Activated CD4-positive, alpha-beta memory T cell treated with anti-CD3 and anti-CD28 coated beads for 36 hours (primary cell): ENCODE measurements at places on chromosomes 7 and 10. TPM values are rescaled to one million over a fixed set of nuclear protein-coding genes. Genes with fewer than 3 reads are reported as not detected.

The CPA1 gene
- total RNA-seq: not detected

The HOXA4 gene
- not detected for total RNA-seq

The ZNF727 gene
- total RNA-seq: not detected

The WNT8B gene
- total RNA-seq: 0.46 TPM

The SUGCT gene
- 0.76 TPM for total RNA-seq

The CYP2W1 gene
- total RNA-seq: not detected

The CUL1 gene
- 64.7 TPM for total RNA-seq

The ZP3 gene
- 19.4 TPM for total RNA-seq

The PLXNA4 gene
- total RNA-seq: 0.24 TPM

The ZC3HAV1 gene
- 99.6 TPM for total RNA-seq

The FLNC gene
- not detected for total RNA-seq

The VWA2 gene
- 0.07 TPM for total RNA-seq

The MALRD1 gene
- total RNA-seq: not detected

The SMKR1 gene
- 2.0 TPM for total RNA-seq

The SLC26A3 gene
- total RNA-seq: not detected

The CPA5 gene
- 0.15 TPM for total RNA-seq

The HDAC9 gene
- 1.1 TPM for total RNA-seq

The PPP1R3A gene
- not detected for total RNA-seq

The LRRC4 gene
- 0.74 TPM for total RNA-seq

The RBM48 gene
- 14.0 TPM for total RNA-seq

The TFPI2 gene
- total RNA-seq: not detected

The GPNMB gene
- total RNA-seq: 0.43 TPM

The STEAP4 gene
- total RNA-seq: not detected

The HYAL4 gene
- not detected for total RNA-seq

The MAGI2 gene
- 0.17 TPM for total RNA-seq

The CPA4 gene
- total RNA-seq: 0.45 TPM

The EPHA1 gene
- 2.9 TPM for total RNA-seq

The HMX3 gene
- 0.24 TPM for total RNA-seq

The ZNF862 gene
- total RNA-seq: 21.4 TPM

The PRTFDC1 gene
- total RNA-seq: 0.41 TPM

The ASAH2 gene
- 3.3 TPM for total RNA-seq

The TRIM24 gene
- total RNA-seq: 13.6 TPM

The CABCOCO1 gene
- total RNA-seq: not detected

The PRRT4 gene
- total RNA-seq: 0.10 TPM

The EPHB6 gene
- total RNA-seq: 9.5 TPM

The CCSER2 gene
- 69.8 TPM for total RNA-seq

The WASHC2A gene
- 22.2 TPM for total RNA-seq

The SMARCD3 gene
- total RNA-seq: 4.4 TPM

The PTF1A gene
- not detected for total RNA-seq

The FXYD4 gene
- not detected for total RNA-seq

The TECPR1 gene
- total RNA-seq: 35.3 TPM

The PPP3CB gene
- 48.4 TPM for total RNA-seq

The LOXL4 gene
- not detected for total RNA-seq

The WBP1L gene
- 14.6 TPM for total RNA-seq

The BLVRA gene
- 47.4 TPM for total RNA-seq

The RNF32 gene
- total RNA-seq: 2.6 TPM

The STAM gene
- 24.5 TPM for total RNA-seq

The GPR85 gene
- total RNA-seq: not detected

The CCNJ gene
- total RNA-seq: 4.3 TPM

The CLEC5A gene
- total RNA-seq: not detected

The GPR15LG gene
- total RNA-seq: not detected

The SLC16A9 gene
- total RNA-seq: 0.44 TPM

The NUP42 gene
- 31.7 TPM for total RNA-seq

The POU6F2 gene
- total RNA-seq: not detected

The TCERG1L gene
- total RNA-seq: not detected

The RNF148 gene
- not detected for total RNA-seq

The GPER1 gene
- 0.12 TPM for total RNA-seq

The ATRNL1 gene
- 0.17 TPM for total RNA-seq
